Cortex of kidney (tissue), 1 donor: ENCODE measurements at places on chromosomes 11 and 22.

DNA sequence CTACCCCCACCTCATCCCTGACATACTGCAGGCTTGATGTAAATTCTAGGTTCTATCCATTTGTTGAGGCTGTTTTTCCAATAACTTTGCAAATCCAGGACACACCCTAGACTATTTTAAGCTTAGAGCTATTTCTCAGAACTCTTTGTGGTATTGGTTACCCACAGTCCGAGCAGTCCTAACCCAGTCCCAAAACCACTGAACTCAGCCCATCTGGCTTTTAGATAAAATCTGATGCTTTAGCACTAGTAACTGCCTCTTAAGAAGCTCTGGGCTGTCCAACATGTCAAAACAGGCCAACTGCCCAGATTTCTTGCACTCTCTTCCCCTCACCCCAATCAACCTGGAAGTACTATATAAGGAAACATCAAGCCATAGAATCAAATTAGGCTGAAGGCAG lies 344.4 kb upstream of the CADM1 start:
- DNase-seq: no peak

DNA sequence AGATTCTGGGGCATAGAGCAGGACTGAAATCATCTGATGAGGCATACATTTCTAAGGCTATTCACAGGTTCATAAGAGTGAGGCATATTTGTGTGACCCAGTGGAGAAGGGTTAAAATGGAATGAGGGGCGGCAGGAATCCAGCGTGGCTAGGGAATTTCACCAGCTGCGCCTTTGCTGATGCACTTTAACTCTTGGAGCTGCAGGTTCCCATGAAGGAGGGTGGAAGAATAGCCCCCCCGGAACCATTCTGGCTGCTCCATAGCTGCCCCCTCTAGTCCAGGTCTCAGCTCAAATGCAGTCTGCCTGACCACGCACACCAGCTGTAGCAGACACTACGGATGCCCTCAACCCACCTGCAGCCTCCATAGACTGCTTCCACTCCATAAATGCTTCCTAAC lies 31.5 kb downstream of the TENM4 start:
- no peak for DNase-seq

DNA sequence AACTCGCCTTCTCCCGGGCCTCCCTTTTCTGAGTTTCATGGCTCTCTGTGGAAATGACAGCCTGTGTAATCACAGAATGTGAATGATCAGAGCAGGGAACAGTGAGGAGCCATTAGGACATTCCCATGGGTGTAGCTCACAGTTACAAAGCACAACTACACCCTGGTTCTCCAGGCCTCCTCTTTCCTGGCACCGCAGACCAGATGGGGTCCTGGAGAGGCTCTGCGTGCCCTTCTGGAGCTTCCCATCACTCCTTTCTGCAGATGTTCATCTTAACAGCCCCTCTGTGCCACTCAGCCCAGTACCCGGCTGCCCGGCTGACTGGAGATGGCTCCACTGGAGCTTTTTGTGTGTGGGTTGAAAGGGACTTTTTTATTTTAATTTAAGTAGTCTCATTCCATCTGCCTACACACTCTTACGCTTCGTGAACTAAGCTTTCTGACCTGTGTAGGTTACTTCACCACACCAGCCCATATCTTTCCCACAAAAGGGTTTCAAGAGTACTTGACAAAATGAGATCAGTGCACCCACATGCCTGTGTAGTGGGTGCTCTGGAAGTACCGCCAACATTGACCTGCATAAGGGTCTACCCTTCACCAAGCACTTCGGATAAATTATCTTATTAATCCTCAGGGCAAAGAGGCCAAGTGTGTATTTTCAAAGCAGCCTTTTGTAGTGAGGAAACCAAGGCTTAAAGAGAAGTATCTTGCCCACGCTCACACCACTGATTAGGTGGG lies 29.8 kb downstream of the SREBF2 start:
- no peak for DNase-seq

DNA sequence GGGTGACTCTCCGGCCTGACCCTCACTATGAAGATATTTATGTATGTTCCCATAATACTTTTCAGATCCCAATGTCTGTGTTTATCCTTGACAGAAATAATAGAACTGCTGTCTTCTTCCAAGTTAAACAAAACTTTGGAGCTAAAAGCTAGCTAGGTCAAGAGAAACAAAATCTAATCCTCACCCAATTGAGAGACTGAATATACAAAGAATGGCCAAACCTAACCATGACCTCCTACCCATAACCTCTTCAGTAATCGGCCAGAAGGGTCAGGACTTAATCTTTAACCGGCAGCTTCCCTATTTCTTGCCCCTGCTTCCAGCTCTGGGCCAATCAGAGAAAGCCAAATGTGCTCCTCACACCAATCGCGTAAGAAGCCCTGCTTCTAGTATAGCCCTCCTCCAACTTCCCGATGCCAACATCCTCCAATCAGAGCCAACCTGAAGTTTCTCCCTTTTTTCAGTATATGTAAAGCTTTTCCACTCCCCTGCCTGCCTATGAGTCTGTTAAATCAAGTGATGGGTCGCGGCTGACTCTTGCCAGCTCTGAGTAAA lies 1.7 kb upstream of the DDX6 start:
- DNase-seq: no peak

DNA sequence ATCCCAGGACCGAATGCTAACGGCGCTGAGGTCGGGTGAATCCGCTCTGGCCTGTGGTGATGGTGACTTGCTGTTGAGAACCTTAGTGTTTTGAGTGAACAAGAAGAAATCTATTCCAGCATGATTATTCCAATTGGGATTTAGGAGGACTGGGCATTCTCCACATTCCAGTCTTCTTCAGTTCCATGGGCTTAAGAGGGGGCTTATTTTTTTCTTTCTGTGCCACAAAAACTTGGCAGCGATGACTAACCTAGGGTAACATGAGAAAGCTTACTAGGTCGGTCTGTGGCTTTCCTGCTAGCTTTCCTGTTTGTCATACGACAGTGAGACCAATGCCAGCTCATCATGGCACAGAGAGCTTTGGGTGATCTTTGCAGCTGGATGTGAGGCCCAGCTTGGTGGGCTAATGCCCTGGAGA lies 62.9 kb upstream of the ATXN10 start:
- DNase-seq: no peak

GRCh38 chr22:48494968-48495750 lies 1332.5 kb downstream of the BRD1 start:
- DNase-seq: no peak

GRCh38 chr11:132072044-132072857 lies 701.8 kb downstream of the NTM start:
- DNase-seq: no peak

DNA sequence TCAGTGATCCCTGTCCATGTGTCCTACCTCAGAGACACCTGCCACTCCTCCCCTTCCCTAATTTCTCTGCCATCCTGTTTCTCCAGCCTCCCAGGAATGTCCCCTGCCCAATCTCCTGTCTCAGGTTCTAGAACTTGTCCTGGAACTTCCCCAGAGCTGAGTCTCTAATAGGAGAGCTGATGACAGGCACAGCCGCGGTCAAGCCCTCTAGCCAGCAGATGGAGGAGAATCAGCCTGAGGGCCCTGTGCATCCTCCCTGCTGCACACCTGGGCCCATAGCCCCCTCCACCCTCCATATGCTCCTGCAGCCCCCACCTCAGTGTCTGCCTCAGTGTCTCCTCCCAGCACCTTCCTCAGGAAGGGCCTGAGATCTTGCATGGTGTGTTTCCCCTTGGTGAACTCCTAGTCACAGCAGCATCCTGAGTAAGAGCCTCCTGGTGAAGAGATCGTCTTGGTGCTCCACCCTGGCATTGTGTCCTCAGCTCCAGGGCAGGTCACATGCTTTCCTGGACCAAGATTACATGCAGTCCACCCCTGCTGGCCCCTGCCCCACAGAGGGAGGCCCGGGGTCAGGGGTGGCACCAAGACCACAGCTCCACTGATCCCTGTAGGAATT lies 43.9 kb upstream of the VPREB1 start:
- DNase-seq: no peak

DNA sequence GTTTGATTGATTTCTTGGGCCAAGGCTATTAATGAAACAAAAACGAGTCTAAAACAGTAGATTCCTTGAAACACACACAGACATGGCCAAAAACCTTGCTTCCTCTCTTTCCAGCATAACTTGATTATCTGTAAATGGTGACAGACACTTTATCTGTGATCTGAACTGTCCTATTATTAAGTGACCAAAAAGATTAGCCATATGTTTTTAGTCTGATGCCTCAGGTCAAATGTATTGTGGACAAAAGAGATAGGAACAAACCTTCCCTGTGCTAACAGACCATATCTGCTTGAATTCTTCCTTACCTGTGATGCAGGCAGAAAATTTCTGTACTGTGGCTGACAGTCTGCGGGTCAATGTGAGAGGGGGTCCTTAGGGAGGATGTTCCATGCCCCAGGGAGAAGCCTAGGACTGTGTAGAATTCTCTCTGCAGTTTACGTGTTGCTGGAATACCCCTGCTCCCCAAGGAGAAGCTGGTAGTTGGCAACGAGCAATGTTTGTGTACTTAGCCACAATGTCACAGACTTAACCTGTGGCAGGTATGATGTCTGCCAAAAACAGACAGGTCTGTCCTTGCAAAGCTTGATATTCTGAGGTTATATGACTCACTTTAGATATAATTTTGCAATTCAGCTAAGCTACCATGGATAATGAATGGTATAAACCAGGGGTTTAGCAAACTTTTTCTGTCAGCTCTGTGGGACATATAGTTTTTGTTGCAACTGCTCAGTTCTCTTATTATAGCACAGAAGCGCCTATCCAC lies 31.2 kb downstream of the C11orf71 start:
- no peak for DNase-seq

- DNase-seq: no peak
Measured at GRCh38 chr22:41732096-41732772, 32.9 kb downstream of the MEI1 start.

DNA sequence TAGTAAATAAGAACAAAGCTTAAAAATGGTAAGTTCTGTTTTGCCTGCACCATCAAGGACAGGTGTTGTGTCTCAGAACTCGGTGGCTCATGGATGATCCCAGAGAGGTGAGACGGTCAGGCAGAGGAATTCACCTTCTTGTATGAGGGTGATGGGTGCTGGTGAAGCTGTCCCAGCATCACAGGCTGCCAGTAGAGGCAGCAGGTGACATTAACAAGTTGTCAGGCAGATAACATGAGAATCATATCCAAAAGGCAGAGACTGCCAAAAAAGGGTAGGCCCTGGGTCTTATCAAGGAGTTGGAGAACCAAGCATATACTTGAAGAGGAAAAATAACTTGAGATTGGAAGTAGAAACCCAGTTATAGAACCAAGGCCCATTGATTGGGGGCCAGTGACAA lies 437.8 kb downstream of the DYNC2H1 start:
- DNase-seq: no peak

DNA sequence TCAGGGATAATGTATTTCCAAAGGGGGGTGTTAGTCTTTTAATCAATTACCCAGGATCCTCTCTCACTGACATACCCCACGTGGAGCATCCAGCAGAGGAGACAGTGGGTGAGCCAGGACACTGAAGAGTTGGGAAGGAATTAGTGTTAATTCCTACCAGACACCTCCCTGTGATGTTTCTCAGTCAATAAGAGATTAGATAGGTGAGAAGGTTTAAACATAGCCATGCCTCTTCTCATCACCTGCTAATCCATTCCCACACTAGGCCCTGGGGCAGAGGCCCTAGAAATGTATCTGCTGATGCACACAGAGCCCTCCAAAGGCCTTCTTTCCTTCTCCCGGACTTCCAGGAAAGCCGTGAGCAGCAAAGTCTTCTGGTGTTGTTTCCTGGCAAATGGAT lies 363.6 kb upstream of the LARGE1 start:
- no peak for DNase-seq

GRCh38 chr11:102930451-102930850 lies 25.1 kb downstream of the MMP13 start:
- no peak for DNase-seq
